ENCODE measurements at places on chromosomes 7 and 10.
A peak's percentile ranks its signal among the peaks of the same experiment; 100 is the strongest.

DNA sequence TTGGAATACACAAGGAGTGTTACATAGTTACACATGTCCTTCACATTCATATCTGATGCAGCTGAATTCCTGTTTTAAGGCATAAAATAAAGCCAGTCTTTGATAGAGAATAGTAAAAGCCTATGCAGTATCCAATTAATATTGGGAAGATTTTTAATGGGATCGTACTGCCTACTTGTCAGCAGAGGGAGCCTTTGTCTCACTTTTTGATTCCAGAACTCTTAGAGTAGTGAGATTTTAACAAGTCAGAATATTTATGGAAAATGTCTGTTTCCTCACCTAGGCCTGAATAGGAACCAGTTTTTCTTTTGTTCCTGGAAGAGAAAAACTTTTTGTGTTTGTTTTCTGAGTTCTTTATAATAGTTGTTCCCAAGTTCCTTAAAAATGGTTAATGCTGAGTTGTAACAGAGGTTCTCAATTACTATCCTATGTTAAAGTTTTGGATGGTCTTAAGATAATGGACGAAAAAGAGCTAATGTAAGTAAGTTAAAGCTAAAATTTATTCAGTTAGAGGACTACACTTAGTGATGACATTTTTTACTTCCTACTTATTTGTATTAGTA, 114.0 kb downstream of the BBS9 start:
- DNase-seq: no peak

DNA sequence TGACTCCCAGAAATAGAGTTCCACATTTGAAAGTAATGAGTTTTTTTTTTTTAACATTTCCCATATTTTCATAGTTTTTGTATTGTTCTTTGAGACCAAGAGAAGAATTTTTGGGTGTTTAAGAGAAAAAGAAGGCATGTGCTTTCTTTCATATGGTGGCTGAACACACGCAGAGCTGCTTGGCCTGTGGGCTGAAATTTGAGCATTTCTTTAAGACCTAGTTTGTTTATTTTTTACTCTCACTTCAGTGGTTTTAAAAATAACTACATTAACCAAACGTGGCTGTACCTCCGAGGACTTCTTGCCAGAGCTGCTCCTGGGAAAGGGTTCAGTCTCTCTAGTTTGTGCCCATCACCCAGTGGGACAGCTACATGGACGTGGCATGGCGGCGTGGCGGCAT, 58.3 kb downstream of the INPP5A start:
- DNase-seq: no peak

DNA sequence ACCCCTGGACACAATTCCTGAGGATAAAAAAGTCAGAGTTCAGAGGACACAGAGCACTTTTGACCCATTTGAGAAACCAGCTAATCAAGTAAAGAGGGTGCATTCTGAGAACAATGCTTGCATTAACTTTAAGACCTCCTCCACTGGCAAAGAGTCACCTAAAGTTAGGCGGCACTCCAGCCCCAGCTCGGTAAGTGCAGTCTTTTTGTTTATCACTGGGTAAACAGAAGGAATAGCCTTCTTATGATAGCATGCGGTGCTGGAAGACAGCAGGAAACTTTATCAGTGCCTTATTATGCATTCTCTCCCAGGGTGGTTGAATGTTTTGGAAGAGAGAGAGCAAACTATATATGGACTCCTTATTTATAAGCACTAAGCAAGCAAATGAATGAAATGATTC, 130.5 kb downstream of the CDK14 start:
- no peak for DNase-seq

DNA sequence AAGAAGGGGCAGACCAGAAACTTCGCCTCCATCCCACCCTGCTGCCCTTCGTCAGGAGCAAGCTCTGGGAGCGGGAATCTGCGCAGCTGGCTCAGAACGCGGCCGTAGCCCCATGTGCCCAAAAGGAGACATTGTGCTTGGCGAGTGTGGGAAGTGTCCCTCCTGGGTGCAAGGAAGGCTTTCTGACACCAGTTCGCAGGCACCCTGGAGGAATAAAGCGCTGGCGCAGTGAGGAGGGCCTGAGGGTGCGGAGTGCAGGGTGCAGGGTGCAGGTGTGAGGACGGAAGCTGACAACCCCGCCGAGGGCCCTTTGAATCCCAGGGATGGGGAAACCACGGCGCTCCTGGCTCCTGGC, 811 bp downstream of the SLIT1 start:
- DNase-seq: no peak

GRCh38 chr7:128026551-128026950, 4.7 kb downstream of the LRRC4 start:
- no peak for DNase-seq

DNA sequence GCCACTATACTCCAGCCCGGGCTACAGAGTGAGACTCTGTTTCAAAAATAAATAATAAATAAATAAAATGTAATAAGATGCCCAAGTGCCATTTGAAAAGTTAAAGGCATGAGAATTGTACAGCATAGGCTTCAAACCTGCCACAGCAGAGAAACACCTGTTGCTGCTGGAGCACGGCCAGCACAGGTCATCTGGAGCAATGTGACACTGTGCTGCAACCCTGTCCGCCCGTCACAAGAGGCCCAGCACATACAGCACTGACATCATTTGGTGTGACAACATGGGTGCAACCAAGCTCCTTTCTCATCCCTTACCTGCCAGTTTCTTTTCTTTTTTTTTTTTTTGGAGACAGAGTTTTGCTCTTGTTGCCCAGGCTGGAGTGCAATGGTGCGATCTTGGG, 1.3 kb downstream of the RFC2 start:
- no peak for DNase-seq

GRCh38 chr7:41038211-41038610, 664.7 kb downstream of the INHBA start:
- no peak for DNase-seq

- no peak for DNase-seq
These were observed 452 bp downstream of the ATE1 start for GRCh38 chr10:121927318-121927840.

GRCh38 chr7:157018997-157019608, 8.6 kb upstream of the MNX1 start:
- no peak for DNase-seq

- DNase-seq: no peak
These were observed 26.8 kb downstream of the NT5C3A start for GRCh38 chr7:33035776-33036175.

GRCh38 chr7:141674171-141674671, 27.7 kb downstream of the DENND11 start:
- DNase-seq: no peak

DNA sequence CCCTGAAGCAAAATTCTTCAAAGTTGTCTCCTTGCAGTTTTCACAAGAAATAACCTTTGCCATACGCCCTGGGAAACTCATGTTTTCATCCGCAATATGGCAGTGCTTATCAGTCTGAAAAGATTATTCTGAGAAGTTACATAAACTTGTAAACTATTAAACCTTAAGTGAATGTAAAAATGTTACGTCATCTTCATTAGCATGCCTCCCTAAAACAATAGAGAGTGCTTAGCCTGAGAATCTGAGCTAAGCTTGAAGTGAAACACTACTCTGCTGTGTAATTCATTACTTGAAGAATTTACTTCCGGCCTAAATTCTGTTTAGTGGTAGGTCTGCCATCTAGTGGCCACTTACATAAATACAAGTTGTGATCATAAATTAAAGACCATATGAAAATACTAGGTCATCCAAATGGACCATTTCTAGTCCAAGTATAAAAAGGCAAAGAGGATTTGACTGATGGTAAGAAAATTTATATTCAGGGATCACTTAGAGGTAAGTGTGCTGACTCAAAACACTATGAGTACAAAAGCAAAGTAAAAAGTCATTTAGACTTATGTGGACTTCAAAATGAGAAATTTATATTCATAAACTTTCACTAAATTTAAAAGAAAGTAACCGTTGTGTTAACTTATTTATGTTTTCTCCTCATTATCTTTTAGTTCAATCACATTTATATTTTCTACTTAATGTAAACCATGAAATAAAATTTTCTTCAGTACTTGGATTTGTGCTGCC, 745.1 kb upstream of the LRRTM3 start:
- peak; percentile 3 for DNase-seq

- DNase-seq: no peak
These were observed 73.8 kb downstream of the LANCL2 start for GRCh38 chr7:55438757-55439525.

DNA sequence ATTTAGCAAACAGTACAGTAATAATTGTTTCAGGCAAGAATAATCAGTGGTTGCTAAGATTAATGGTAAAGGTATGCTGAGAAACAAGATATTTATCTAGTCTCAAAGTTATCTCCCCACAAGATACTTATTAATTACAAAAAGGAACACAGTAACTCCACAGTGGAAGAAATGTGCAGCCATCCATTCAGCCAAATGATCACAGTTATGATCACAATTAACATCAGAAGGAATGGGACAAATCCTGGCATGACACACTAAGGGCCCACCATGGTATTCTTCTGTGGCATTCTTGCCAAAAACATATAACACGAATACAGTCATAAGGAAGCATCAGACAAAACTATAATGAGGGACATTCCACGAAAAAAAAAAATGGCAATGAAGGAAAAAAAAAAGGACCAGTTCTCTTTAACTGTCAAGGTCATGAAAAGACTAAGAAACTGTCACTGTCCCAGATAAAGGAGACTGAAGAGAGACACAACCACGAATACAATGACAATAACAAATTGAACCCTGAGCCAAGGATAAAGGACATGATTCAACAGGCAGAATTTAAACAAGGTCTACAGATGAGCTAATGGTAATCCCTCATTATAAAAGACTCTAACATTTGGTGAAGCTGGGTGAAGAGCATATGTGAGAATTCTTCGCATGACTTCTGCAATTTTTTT, 20.9 kb downstream of the NUDCD3 start:
- DNase-seq: no peak
